IMR-90 (cell line): ENCODE measurements at places on chromosomes 13 and 19. TPM values are rescaled to one million over a fixed set of nuclear protein-coding genes. Genes with fewer than 3 reads are reported as not detected.

The METTL21C gene
- not detected in 2 replicates for total RNA-seq

The CNMD gene
- not detected in 2 replicates for total RNA-seq

The PGLYRP1 gene
- total RNA-seq: not detected in 2 replicates

The CFD gene
- total RNA-seq: 1.1 and 1.4 TPM in 2 replicates

The ZNF540 gene
- 0.28 and 0.54 TPM in 2 replicates for total RNA-seq

The PROSER1 gene
- 2.0 and 4.2 TPM in 2 replicates for total RNA-seq

The HIPK4 gene
- total RNA-seq: 0.18 and 0.28 TPM in 2 replicates

The B3GLCT gene
- total RNA-seq: 4.5 and 5.8 TPM in 2 replicates

The IL4I1 gene
- under 0.01 and 0.36 TPM in 2 replicates for total RNA-seq

The RYR1 gene
- under 0.01 TPM in 1 of 2 replicates, not detected in the other for total RNA-seq

The ZNF583 gene
- 5.4 and 6.9 TPM in 2 replicates for total RNA-seq

The OVOL3 gene
- not detected in 2 replicates for total RNA-seq

The SERTM1 gene
- total RNA-seq: not detected in 2 replicates

The KCTD15 gene
- total RNA-seq: 13.6 and 16.3 TPM in 2 replicates

The ZNF497 gene
- total RNA-seq: 0.18 and 0.56 TPM in 2 replicates

The FCHO1 gene
- total RNA-seq: 0.18 and 0.28 TPM in 2 replicates

The SIGLEC10 gene
- not detected in 2 replicates for total RNA-seq

The MYH14 gene
- total RNA-seq: not detected in 2 replicates

The ZNF541 gene
- total RNA-seq: not detected in 2 replicates

The RFC3 gene
- total RNA-seq: 12.9 and 15.6 TPM in 2 replicates

The CGB8 gene
- total RNA-seq: not detected in 2 replicates

The CGB1 gene
- total RNA-seq: not detected in 2 replicates

The HSPB6 gene
- total RNA-seq: 5.7 and 6.9 TPM in 2 replicates

The LAIR1 gene
- total RNA-seq: not detected in 2 replicates

The SHANK1 gene
- 4.7 and 6.1 TPM in 2 replicates for total RNA-seq

The MCOLN1 gene
- 2.5 and 3.4 TPM in 2 replicates for total RNA-seq

The FXYD7 gene
- total RNA-seq: not detected in 2 replicates

The ATP12A gene
- not detected in 2 replicates for total RNA-seq

The DIRAS1 gene
- 1.4 and 2.5 TPM in 2 replicates for total RNA-seq

The KLF2 gene
- total RNA-seq: 1.1 and 3.3 TPM in 2 replicates

The CRB3 gene
- not detected in 2 replicates for total RNA-seq

The ZNF829 gene
- total RNA-seq: 3.0 and 3.3 TPM in 2 replicates
